ENCODE measurements at places on chromosomes 7 and 10.
A peak's percentile ranks its signal among the peaks of the same experiment; 100 is the strongest.

DNA sequence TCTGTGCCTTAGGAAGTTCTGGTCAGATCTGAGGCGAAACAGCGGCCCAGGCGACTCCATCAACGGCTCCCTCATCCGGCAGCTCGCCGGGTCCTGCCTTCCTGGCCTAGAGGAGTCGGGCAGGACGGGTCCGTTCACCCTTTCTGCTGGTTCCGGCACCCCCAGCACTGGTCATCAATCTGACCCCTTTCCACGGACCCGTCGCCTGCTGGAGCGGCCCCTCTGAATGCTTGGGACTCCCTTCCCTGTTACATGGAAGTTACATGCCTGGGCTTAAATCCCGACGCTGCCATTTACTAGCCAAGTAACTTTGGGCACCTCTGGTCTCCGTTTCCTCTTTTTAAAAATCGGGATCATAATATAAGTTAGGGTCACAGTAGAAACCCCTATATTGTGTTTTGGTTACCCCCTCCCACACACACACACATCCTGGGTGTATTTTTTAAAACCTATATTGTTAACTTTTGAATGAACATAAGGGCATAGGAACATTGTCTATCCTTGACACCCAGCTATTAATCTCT, 607 bp upstream of the GGCT start:
- DNase-seq: no peak

- no peak for DNase-seq
These were observed 164.5 kb downstream of the DGKB start for GRCh38 chr7:14738086-14738485.

GRCh38 chr10:96820765-96821164, 11.3 kb upstream of the LCOR start:
- DNase-seq: no peak

DNA sequence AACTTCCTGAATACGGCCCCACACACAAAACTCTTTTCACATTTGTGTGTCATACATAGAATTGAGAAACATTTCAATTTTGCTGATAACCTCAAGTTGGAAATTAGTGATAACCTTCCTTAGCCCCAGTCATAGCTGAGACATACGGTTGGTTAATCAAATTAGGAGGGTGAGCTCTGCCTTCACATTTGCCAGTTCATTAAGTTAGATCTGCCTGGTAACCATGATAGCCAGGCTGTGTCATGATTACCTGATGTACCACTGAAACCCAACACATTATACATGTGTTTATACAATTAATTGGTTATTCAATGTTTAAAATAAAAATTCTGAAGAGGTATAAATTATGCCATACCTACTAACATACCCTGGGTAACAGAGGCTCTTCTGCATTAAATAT, 60.8 kb upstream of the RAB11FIP2 start:
- no peak for DNase-seq

DNA sequence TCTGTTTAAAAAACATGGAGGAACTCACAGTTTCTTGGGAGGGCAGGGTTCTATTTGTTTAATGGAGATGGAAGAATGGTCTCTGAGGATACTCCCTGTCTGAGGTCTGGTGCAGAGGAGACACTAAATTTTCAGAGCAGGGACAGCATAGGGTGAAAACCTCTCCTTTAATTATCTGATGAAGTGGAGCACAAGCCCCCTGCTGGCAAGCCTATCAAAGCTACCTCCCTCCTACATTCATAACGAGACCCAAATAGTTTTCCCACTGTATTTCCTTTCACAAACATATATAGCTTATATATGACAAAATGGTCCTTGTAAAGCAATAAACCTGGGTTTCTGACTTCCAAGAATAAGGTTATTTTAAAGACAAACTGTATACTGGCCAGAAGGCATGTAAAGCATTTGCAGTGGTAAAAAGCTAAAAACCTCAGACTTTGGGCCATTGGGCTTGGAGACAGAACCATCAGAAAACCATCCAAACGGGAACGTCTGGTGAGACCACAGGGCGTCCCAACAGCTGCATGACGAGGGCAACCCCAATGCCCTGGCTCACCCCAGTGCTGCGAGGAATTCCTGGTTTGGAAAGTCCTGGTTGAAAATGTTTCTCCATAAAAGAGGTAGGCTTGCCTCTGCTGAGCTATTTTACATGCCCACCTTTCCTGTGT, 201.3 kb downstream of the FANK1 start:
- peak; percentile 30 for DNase-seq

GRCh38 chr7:33196221-33196620, 66.9 kb downstream of the BBS9 start:
- DNase-seq: no peak

DNA sequence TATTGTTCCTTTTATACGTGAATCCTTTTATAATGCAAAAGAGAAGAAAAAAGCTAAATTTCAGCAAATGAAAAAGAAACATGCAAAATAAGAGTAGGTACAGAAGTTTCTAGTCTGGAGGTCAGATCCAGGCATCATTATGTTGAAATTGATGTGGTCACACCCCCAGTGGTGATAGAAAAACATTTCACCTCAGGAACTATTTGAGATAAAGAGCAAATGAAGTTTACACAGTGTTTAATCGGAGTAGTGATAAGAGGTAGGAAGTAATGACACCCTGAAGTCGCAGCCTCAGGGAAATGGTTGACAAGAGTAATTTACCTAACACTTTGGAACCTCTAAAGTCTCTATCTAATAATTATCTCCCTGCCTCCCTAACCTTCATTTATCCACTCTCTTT, 536.0 kb upstream of the STEAP1 start:
- peak; percentile 39 for DNase-seq

- DNase-seq: no peak
These were observed 174.6 kb downstream of the CCDC71L start for GRCh38 chr7:106486331-106486730.

DNA sequence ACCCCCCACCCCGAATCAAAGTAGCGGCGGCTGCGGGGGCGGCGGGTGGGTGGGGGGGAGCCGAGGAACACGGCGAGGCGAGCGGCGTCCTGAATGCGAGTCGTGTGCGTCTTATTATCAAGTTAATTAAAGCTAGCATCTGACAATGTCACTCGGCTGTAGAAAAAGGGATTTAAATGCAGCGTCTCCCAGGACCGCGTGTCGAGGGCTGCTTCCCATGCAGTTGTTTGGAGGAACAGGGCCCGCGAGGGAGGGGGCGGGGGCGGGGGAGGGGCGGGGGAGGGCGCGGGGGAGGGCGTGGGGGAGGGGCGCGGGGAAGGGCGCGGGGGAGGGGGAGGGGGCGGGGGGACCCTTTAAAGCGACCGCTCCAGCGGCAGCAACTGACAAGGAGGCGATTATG, 2.7 kb upstream of the UNCX start:
- DNase-seq: no peak

GRCh38 chr10:72353028-72353964, 1.4 kb downstream of the DNAJB12 start:
- peak; percentile 77 for DNase-seq

DNA sequence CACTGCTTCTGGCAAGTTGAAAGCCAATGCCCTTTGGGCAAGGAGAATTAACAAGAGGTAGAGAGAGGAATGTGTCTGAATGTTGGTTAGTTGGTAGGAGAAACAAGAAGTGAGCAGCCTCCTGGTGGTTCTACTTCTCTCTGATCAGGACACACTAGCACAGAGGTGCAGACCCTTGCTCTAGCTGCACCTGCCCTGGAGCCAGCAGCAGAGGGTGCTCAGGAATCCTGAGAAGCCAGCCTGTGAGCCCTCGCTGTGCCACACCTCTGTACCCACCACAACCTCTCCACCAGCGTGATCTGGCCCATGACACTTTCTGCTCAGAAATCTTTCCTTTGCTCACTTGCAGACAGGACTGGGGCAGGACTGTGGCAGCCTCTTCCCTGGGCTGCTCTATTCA, 364.7 kb downstream of the RPS24 start:
- no peak for DNase-seq

- DNase-seq: no peak
These were observed 176.0 kb upstream of the NAMPT start for GRCh38 chr7:106460792-106461254.

- DNase-seq: no peak
These were observed 3.3 kb upstream of the CAMK2G start for GRCh38 chr10:73877533-73878160.

GRCh38 chr7:82335927-82336326, 107.7 kb downstream of the CACNA2D1 start:
- no peak for DNase-seq

GRCh38 chr7:44769776-44770294, 21.2 kb downstream of the ZMIZ2 start:
- DNase-seq: no peak
